CD4-positive, alpha-beta T cell treated with Interleukin-6 at 100 ng/mL for 8 hours (primary cell): ENCODE measurements at places on chromosomes 1 and 21.

DNA sequence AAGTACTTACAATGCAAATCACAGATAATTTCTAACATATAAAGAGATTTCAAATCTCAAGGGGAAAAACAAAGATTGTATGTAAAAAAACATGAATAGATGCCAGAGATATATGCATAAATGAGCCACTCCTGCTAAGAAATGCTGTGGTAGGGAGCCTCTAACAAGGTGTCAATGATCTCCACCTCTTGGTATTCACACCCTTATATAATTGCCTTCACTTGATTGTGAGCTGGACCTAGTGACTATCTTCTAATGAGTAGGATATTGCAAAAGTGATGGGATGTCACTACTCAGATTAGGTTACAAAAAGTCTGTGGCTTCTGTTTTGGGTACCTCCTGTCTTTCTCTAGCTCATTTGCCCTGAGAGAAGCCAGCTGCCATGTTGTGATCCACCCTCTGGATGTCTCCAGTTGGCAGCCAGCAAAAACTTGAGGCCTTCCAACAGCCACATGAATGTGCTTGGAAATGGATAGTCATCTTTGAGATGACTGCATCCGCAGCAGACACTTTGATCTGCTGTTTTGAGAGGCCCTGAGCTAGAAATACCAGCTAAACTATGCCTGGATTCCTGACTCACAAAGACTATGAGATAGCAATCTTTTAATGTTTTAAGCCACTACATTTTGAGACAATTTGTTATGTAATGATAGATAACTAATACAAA, 196.1 kb upstream of the FGGY start:
- DNase-seq = no peak

DNA sequence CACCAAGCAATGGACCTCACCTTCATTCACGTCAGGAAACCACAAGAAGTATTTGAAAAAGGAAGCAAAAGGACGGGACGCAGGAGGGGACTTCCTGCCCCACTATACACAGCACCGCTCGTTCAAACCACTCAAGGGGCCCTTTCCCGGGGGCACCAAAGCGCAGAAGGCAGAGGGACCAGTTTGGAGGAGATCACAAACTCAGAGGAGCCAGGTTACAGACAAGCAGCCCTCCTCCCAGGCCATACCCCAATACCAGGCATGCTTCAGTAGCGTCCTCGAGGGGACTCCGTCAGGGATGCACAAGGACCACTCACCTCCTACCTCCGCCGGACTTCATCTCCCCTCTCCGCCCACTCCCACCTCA, 685 bp downstream of the CRTC2 start:
- peak; percentile 45 for DNase-seq

DNA sequence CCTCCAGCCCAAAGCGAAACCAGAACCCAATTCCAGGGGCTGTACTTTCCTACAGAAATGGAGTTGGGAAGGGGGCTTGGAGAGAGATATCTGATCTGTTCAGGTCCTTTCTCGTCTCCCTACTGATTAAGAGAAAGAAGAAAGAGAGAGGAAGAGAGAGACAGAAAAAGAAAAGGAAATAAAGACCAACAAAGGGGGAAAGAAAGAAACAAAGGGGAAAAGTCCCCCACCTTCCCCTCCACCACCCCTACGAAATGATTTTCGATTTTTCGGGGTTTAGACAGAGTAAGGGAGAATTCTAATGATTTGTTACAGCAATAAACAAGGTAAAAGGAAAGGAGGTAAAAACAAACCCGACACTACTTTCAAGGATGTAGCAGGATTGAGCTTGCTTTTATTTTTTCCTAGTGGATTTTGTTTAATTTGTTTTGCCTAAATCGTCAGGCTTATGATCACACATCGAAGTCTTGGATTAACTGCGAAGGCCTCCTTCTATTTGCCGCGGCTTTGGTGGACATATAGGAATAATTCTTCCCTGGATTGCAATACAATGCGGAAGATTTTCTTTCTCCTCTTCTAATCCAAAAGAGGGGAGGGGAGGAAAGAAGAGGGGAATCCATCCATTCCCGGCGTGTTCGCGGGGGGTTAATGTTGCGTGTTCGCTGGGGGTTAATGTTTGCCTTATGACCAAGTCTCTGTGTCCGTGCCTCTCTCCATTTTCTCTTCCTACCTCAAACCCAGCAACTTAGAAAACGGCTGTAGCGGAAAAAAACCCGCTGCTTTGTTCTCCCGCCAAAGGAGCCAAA, 1.9 kb downstream of the TAL1 start:
- no peak for DNase-seq

DNA sequence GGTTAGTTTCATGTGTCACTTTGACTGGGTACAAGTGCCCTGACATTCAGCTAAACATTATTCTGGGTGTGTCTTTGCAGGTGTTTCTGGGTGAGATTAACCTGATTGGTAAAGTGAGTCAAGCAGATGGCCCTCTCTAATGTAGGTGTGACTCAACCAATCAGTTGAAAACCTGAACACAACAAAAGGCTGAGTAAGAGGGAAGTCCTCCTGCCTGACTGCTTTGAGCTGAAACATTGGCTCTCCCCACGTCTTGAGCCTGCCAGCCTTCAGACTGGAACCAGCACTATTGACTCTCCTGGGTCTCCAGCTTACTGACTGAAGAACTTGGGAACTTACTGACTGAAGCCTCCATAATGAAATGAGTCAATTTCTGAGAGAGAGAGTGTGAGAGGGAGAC, 70.0 kb upstream of the C21orf91 start:
- no peak for DNase-seq

DNA sequence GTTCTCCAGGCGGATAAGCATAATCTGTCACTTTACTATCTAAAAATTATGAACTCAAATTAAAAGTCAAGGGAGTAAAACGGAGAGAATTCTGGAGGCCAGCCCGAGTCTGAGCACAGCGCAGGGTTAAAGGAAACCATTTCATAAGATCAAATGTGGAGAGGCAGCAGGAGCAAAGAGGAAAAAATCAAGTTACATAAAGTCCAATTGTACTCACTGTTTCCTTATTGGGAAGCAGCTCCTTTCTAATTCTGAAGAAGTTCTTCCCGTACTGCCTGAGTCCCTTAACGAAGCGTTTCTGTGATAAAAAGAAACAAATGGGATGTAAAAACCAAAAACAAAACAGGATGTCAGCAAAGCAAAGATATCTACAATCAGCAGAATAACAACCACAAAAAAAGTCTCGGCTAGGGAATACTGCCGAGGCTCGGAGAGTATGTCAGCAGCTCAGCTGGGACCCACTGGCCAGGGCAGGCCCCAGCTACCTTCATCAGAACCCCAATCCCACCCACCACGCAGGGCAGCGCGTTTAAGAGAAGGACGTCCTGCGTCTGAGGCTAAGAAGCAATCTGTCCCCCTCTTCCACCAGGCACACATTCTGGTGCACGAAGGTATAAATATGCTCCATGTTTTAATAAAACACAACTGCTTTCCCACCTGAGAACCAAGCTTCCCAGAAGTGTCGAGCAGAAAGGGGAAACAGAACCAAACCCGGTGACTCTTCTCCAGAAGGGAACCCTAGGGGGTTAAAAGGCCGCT, 104.8 kb downstream of the SLC45A1 start:
- DNase-seq = no peak

GRCh38 chr1:65050735-65051134, 84.4 kb upstream of the JAK1 start:
- no peak for DNase-seq

DNA sequence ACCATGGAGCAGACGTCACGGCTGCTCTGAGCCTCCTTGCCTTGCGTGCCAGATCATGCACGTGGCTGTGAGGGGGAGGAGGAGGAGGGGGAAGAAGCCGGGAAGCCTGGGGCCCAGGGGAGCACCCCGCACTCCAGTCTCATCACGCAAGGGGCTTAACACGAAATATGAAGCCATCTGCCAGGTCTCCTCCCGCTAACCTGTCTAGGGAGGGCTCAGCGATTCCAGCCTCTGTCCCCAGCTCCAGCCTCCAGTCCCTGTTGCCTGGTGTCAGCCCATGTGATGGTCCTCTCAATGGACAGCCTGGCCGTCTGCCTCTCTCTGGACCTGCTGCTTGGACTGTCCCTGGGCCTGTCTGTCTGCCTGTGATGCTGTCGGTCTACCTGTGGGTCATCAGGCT, 22.5 kb upstream of the C1QA start:
- no peak for DNase-seq

- DNase-seq = no peak
These were observed 32.6 kb downstream of the SEC16B start for GRCh38 chr1:177937174-177937770.

DNA sequence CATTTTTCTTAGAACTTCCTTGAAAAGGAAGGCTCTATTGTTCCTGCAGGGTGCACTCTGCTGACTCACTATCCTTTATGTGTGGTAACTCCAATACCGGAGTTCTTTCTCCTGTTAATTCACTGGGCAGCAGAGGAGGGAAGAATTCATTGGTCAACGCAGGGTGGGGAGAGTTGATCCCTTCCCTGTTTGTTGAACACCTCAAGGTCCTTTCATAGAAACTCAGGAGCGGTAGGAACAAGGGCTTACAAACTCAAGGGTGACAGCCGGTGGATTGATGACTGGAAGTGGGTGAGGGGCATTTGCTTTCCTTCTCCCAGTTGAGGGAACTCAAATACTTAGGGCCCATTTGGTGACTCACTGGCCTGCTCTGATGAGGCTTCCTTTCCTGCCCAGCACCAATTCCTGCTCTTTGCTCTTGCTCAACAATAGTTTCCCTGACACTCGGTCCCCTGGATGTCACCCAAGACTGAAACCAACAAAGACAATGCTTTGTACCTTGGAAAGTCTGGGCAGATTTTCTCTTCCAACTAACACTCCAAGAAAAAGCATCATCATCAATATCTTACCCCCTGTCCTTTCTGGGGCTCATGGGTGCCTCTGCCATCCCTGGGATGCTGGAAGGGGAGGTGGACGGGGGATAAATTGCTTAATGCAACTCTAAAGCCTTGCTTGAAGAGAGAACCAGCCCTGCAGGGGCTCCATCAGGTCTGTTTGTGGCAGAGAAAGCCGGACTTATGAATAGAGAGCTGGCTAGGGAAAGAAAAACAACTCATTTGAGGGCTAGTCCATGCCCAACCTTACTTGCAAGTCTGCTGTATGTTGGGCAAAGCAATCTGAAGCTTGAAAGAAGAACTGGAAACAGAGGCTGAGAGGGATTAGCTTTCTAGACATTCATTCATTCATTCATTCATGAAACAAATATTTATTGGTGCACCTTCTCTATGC, 9.3 kb downstream of the SLC26A9 start:
- DNase-seq = no peak

DNA sequence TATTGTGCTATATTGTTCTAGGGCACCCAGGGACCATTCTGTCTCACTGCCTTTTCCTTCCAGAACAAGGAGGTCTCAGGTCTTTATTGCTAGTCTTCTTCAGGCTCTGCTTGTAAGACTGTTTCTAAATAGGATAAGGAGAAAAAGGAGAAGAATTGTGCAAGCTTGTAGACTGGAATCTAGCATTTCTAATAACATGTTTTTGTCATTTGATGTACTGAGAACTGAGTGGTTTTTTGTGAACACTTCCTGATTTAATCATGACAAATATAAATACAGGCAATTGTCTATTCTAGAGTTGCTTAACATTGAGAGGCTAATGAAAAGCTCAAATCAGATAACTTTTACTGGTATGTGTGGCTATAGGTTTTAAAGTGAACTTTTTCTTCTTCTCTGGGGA, 77.6 kb downstream of the CLIC4 start:
- no peak for DNase-seq

DNA sequence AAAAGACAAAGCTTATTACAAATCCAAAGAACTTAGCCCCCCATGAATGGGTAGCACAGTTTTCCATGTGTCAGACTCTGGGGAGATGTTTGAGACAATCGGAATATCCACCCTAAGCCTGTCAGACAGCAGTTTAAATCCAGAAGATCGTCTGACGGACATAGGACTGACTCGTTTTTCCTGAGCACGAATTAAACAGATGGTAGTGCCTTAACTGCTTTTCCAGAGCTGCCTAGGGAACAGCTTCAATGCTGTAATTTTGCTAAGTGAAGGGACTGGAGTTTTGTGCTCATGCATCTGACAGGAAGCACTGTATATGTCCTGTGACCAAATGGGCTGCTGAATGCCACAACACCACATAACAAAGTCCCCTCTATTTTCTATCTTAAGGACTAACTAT, 48.6 kb downstream of the PCNX2 start:
- DNase-seq = no peak

GRCh38 chr1:107867422-107867821, 97.6 kb downstream of the VAV3 start:
- DNase-seq = no peak

- DNase-seq = no peak
These were observed 62.3 kb upstream of the MORC3 start for GRCh38 chr21:36257657-36258056.

DNA sequence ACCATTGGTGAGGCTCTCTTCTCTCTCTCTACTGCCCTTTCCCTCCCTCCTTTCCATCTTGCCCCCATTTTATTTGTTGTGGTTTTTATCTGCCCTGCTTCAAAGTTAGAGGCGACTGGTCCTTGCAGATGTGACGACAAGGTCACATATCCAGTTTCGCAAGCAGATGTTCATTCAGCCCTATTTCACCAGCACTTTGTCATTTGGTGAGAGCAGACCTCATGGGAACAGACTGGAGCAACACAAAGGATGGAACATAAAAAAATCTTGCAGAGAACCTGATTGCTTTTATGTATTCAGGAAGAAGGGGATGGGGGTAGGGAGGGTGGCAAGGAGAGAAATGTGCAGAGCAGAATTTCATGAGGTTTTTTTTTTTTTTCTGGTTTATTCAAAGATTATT, 84.3 kb downstream of the ELAVL4 start:
- no peak for DNase-seq

DNA sequence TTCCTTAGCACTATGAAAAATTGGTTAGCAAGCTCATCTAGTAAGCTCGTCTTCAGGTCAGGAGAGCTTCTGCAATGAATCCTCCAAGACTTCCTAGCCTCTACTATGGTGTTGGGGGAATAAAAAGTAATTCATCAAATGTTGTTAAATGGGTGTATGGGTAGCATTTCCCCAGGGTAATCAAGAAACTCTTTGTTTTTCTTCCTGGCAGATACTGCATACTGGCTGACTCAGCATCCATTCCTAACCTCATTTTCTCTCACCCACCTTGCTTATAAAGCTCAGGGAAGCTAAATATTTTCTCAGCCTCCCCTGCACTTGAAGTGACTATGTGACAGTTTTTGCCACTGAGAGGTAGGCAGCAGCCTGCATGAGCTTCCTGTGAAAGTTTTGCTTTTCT, 83.4 kb downstream of the MAB21L3 start:
- DNase-seq = no peak

DNA sequence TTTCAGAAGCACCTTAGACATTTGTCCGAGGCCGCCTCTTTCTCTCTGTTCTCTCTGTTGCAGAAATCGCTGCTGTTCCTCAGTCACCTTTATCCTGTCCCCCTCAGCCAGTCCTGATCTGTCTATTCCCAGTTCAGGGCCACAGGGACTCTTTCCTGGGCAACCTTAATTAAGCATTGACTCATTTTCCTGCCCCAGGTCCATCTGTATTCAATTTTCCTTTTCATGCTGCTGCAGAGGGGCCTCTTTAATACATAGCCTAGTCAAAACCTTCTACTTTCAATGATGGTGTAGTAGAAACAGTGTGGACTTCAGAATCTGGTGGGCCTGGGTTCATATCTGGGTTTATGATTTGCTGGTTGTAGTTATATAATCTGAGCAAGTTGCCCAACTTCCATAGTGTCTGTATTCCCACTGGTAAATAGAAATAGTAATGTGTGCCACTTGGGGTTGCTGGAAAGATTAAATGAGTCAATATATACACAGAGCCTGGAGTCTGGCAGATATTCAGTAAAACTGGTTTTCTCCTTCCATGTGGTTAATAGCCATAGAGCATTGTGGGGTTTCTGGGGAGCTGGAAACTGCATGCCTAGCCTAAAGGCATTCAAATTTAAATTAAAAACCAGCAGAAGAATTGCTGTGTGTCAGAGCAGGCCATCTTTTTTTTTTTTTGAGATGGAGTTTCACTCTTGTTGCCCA, 4.5 kb downstream of the TRAF5 start:
- DNase-seq = no peak
